ENCODE measurements at places on chromosomes 1 and 21.
A peak's percentile ranks its signal among the peaks of the same experiment; 100 is the strongest.

- DNase-seq, result no peak
These were observed 357.1 kb downstream of the OMA1 start for GRCh38 chr1:58189453-58189852.

DNA sequence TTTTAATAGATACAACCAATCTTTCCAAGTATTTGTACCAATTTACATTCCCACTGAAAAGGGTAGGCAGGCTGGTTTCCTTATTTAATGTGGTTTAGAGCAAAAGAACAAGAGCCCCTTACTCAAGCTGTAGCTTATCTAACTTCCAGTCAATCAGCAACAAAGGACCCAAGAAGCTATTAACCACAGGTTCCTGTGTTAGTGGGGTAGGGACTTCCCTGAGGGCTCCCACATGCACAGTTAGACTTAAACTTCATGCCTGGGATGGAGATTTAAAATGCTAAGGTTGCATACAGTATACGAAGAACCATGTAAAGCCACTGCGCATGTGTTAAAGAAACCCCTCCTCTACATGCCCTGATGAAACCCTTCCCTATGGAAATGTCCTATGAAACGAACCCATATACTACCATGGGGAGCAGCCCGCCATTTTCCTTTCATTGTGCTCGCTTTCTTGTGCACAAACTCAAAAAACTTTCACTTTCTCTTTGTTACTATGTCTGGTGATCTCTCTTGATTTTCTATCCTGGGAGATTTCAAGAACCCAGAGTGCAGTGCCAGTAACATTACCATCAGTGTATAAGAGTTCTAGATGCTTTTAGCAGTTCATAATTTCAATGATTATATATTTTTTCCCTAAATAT lies 23.3 kb upstream of the ST6GALNAC5 start:
- no peak for DNase-seq

- DNase-seq, result no peak
These were observed 6.3 kb downstream of the PIGR start for GRCh38 chr1:206939841-206940587.

- no peak for DNase-seq
These were observed 221.3 kb downstream of the MRPL39 start for GRCh38 chr21:25385911-25386474.

DNA sequence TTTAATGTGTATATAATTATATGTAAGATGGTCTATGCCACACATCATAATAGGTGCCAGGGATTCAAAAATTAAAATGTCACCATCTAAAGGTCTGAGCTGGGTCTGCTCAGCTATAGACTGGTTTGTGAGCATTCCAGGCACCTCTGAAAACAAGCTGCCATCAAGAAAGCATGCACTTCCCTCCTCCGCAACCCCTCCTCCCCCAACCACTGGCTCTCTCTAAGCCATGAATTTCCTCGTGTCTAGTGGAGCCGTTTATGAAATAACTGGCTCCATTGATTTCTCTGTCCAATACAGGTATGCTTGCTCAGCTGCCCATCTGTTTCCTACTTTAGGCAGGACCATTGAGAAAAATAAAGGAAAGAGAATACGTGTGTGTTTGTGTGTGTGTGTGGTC lies 522.6 kb upstream of the PLXNA2 start:
- no peak for DNase-seq

DNA sequence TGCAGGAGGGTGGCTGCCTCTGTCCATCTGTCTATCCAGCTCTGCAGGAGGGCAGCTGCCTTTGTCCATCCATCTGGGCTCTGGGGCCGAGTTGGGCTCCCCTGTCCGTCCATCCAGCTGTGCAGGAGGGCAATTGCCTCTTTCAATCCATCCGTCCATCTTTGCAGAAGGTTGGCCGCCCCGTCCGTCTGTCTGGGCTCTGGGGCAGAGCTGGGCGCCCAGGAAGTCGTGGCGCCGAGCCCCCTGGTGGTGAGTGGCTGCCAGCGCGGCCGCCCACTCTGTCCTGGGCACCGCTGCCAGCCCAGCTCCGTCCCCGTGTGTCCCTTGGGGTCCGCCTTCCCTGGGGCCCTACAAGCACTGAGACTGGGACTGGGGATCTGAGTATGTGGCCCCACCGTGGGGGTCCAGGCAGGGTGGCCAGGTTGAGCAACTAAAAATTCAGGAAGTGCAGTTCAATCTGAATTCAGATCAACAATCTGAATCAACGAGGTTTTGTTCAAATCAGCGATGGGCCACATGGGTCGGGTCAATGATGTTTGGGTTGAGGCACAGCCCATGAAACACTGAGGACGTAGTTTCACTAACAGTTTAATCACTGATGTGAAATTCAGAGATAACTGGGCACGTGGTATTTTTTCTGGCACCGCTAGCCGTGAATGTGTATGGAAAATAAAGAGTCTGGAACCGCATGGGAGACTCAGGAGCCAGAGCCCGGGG lies 99.1 kb upstream of the ACTRT2 start:
- peak; percentile 45 for DNase-seq

GRCh38 chr1:65021795-65022194 lies 55.4 kb upstream of the JAK1 start:
- no peak for DNase-seq

DNA sequence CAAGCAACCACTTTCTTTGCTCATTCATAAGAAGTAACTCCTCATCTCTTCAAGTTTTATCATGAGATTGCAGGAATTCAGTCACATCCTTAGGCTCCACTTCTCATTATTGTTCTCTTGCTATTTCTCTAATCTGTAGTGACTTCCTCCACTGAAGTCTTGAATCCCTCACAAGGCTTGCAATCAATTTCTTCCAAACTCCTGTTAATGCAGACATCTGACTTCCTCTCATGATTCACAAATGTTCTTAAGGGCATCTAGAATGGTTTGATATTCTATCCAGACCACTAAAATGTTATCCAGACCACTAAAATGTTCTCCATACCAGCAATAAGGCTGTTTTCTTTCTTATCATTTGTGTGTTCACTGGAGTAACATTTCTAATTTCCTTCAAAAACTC lies 528.1 kb downstream of the DPYD start:
- no peak for DNase-seq

DNA sequence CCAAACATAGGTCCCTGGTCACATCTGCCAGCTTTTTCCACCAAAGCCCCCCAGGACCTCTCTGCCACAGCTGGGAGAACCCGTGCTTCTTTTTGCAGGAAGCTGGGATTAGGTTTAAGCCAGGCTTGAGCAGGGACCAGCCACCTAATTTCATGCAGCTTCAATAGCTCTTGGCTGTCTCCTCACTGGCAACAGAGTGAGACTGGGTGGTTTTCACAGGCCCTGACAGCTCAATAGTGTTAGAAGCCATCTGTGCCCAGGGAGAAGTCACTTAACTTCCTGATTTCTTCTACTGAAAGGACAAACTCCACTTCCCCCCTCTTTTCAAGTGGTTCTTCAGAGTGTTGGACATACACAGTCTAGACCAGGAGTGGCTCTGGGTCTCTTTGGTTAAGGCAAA lies 20.4 kb upstream of the SRSF4 start:
- no peak for DNase-seq

DNA sequence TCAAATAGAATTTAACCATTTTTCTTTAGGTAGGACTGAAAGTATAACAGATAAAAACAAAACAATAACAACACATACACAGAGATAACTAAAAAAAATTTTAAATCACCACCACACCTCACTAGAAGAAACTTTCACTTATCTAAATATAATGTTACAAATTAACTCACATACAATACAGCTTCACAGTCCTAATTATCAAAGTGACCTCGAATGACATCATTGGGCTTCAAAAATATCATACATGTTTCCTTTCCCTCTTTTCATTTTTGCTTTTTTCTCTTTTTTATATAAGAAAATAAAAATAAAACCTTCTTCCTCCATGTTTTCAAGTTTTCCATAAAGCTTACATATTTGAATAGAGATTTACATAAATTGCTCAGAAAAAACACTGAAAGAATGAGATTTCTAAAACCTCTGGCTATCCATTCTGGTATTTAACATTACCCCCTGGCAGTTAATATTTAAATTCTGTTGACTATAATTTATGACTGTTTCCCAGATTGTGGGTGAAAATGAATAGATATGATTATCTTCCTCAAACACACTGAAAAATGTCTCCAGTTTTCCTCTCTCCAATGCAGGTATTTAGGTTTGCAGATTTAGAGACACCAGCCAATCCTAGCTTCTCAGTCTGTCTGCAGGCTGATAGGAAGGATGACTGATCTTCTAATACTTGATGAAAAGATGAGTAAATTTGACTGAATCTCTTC lies 40.5 kb upstream of the SLC19A2 start:
- no peak for DNase-seq

- DNase-seq, result no peak
These were observed 272.0 kb downstream of the PTPRC start for GRCh38 chr1:198910816-198911215.

- no peak for DNase-seq
These were observed 33.0 kb upstream of the TARDBP start for GRCh38 chr1:10979483-10979920.

DNA sequence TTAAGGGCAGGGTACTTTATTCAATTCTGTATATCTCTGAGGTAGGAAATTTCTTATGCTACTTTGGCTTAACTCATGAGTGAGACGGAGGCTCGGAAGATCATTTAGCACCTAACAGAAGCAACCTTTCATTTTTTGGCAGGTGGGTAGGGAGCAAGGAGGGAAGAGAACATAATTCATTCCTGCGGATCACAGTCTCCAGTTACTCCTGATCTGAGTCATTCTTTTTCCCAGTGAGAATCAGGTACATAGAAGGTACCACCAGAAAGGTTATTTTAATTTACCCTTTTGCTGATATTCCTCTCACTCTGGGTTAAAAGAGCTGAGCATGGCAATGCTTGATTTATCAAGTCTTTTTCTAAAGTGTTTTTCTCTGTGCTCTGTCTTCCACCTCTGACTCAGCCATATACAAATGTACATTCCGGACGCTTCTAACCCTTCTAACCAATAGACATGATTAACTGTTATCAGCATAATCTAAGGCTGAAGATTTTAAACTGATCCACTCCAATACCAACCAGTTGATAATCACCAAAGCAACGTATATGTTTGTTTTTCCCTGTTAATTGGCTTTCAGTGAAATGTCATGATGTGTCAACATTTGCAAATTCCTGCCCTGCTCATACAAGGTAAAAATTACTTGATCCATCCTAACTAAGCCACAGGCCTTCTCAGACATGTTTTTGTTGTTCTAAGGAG lies 271.7 kb downstream of the DUSP10 start:
- DNase-seq, result no peak

GRCh38 chr1:50851466-50851865 lies 108.6 kb downstream of the FAF1 start:
- no peak for DNase-seq

GRCh38 chr1:22089787-22090186 lies 37.3 kb downstream of the CDC42 start:
- no peak for DNase-seq

GRCh38 chr1:244794071-244794470 lies 41.4 kb upstream of the COX20 start:
- DNase-seq, result no peak

DNA sequence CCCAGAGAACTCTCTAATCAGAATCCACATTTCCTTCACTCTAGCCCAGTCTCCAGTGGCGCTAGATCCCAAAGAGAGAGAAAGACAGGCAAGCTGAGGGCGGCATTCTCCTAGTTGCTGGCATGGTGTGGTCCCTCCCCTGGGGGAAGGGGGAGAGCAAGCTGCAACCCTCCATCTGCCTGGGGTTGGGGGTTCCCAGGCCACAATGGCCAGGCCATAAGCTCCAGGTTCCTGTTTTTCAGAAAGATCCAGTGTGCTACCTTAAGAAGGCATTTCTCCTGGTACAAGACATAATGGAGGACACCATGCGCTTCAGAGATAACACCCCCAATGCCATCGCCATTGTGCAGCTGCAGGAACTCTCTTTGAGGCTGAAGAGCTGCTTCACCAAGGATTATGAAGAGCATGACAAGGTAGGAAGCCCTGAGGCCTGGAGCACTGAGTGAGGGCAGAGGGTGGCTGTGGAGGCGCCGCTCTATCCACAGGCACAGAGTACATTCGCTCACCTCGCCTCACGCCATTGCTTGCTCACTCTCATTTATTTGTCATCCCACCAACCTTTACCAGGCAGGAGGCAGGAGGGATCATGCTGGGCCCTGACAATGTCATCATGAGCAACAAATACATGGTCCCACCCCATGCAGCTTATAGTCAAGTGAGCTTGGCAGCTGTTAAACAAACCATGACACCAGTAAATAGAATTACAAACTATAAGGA lies 6.6 kb downstream of the CSF1 start:
- no peak for DNase-seq

GRCh38 chr1:31434979-31435378 lies 22.0 kb downstream of the SERINC2 start:
- no peak for DNase-seq

Data from activated naive CD4-positive, alpha-beta T cell treated with anti-CD3 and anti-CD28 coated beads, Interleukin-2, amount 50 U/mL, for 16 hours (primary cell).